HFFc6 (cell line): ENCODE measurements at places on chromosomes 16 and 17.

DNA sequence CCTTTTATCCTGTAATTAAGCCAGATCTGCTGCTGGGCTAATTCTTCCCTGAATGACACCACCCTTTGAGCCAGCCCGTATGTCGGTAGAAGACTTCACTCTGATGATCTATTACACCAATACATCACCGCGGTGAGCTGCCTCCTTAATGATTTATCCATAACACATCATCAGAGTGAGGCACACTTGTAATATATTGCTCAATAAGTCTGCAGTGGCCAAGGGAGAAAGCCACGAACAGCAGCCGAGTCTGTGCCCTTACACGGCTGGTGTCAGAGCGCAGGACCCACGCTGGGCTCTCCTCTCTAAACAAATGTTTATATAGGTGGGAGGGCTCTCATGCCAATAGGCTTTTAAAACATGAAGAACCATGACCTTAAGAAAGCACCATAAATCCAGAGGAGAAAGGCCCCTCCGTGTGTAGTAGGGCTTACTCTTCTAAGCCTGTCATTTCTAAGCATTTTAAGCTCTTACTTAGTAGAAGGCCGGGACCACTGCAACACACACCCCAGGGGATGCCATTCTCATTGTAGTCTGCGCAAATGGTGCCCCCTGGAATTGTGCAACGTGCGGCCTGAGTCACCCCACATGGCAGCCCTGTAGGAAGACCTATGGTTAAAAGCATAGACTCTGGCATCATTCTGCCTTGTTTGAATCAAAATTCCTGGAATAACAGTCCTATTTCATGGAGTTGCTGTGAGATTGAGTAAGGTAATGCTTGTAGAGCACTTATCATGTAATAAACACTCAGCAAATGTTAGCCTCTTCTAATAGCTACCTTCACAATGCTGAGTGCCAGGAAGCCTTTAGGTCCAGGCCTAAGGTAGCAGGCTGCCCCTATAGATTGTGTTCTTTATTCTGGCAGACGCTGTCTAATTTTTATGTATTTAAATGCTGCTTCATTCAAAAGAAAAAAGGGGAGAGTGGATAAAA, 26.1 kb downstream of the MRPS23 start:
- no peaks in the 10 kb centered on the region for H3K4me1 ChIP-seq
- no peaks in the 10 kb centered on the region for H3K36me3 ChIP-seq
- peaks cover 10% of the 10 kb centered on the region for H3K27me3 ChIP-seq

- DNase-seq: no peak
- H3K4me1 ChIP-seq: no peaks in the 10 kb centered on the region
- no peak overlapping the region for H3K4me3 ChIP-seq
- no peak overlapping the region for H3K27ac ChIP-seq
- H3K36me3 ChIP-seq: no peaks in the 10 kb centered on the region
- peaks cover 23% of the 10 kb centered on the region for H3K27me3 ChIP-seq
These were observed 308.7 kb upstream of the TNRC6C start for GRCh38 chr17:77649717-77650211.

- H3K4me3 ChIP-seq: peak overlapping the region; percentile 78
- H3K27me3 ChIP-seq: peaks cover 2% of the 10 kb centered on the region; the same call in 1 of the 2 replicates
- peaks cover 57% of the 10 kb centered on the region for H3K4me1 ChIP-seq
- peak overlapping the region; percentile 90 for H3K27ac ChIP-seq
These were observed 27.0 kb downstream of the CBFB start for GRCh38 chr16:67055712-67056487.

GRCh38 chr17:70099294-70099693, 24.3 kb downstream of the KCNJ16 start:
- no peak overlapping the region for H3K4me3 ChIP-seq
- peaks cover 21% of the 10 kb centered on the region for H3K4me1 ChIP-seq
- H3K36me3 ChIP-seq: no peaks in the 10 kb centered on the region
- no peaks in the 10 kb centered on the region for H3K27me3 ChIP-seq
- no peak overlapping the region for H3K27ac ChIP-seq
- no peak for DNase-seq

DNA sequence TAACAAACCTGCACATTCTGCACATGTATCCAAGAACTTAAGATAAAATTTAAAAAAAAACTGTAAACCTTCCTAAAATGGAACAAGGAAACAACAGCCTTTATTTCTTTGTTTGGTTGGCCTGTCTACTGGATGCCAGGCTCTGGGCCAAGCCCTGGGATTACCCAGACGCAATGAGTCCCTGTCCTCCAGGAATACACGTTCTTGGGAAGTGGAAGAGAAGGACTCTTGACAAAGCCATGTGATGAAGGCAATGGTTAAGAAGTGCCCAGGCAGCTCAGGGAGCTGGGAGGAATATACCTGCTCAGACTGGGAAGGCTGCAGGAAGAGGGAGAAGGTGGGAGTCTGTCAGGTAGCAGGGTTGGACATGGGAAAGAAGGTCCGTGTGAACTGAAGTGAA, 115.4 kb downstream of the AXIN2 start:
- no peaks in the 10 kb centered on the region for H3K4me1 ChIP-seq
- no peaks in the 10 kb centered on the region for H3K36me3 ChIP-seq
- H3K27ac ChIP-seq: no peak overlapping the region
- H3K27me3 ChIP-seq: peaks cover 20% of the 10 kb centered on the region
- no peak for DNase-seq

DNA sequence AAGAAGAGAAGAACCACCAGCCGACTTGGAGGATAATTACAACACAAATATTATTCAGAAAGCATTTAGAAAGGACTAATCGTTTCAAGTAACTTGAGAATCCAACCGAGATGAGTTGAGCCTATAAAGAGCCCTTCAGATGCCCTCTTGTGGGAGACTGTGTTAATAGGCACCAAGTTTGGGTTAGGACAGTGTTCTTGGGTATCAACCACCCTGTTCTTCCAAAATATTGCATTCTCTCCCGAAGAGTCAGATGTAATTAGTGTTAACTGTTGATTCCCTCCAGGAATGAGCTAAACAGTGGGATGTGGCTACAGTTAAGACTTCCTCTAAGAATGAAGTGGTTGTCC, 87.8 kb upstream of the NOL11 start:
- peaks cover 13% of the 10 kb centered on the region for H3K4me1 ChIP-seq
- DNase-seq: peak; percentile 55
- no peaks in the 10 kb centered on the region; the same call in none of the 2 replicates for H3K27me3 ChIP-seq

DNA sequence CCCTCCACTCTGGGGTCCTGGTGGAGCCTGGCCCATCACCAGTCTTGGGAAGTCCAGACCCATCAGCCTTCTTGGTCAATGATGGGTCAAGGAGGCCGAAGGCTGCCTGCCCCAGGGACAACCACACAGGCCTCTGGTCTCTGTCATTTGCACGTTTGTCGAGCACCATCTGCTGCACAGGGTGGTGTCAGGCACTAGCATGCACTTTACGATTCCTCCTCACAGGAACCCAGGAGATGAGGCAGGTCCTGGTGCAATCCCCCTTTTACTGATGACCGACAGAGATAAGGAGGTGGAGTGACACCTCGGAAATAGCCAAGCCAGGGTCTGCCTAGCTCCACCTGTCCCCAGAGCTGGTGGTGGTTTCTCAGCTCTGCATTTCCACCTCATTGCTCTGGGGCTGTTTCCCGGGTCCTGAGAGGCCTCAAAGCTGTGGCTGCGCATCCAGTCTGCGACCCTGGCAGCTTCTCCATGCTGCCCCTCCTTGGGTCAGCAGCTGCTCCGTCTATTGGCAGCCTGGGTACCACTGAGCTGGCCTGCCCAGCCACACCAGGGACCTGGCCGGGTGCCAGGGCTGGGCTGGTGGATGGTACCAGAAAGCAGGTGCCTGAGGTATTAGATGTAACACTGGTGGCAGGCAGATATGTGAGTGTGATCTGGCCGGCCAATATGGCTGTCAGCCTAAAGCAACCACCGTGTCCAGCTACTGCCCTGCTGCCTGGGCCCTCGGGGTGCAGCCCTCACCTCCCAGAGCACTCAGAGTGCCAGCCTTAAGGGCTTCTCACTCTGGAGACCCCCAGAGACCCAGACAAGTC, 10.0 kb downstream of the MMP15 start:
- no peaks in the 10 kb centered on the region for H3K36me3 ChIP-seq
- DNase-seq: no peak
- no peak overlapping the region for H3K4me3 ChIP-seq
- peaks cover 11% of the 10 kb centered on the region for H3K27me3 ChIP-seq

DNA sequence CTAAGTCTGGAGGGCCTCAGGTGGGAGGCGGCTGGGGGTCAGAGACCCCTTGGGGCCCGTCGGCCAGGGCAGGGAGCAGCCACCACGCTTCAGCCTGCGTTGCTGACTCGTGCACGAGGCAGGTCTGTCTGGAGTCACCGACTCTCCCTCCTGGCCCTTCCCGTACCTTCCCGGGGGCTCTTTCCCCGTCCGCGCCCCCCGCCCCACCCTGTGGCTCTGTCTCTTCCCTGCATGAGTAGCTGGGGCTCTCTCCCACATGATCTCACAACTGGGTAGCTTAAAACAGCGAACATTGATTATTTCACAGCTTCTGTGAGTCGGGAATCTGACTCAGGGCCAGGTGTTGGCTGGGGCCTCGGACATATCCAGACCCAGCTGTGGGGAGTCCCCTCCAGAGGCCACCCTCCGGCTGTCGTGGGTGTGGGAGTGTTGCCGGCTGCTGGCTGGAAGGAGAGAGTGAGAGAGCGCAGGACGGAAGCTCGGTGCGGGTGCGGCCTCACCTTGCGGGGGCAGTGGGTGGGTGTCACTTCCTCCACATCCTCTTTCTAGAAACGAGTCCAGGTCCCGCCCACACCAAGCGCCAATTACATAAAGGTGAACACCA, 17.3 kb downstream of the BAHCC1 start:
- peaks cover 4% of the 10 kb centered on the region for H3K27me3 ChIP-seq
- DNase-seq: no peak
- no peak overlapping the region for H3K27ac ChIP-seq
- H3K36me3 ChIP-seq: no peaks in the 10 kb centered on the region
- H3K4me1 ChIP-seq: peaks cover 17% of the 10 kb centered on the region

DNA sequence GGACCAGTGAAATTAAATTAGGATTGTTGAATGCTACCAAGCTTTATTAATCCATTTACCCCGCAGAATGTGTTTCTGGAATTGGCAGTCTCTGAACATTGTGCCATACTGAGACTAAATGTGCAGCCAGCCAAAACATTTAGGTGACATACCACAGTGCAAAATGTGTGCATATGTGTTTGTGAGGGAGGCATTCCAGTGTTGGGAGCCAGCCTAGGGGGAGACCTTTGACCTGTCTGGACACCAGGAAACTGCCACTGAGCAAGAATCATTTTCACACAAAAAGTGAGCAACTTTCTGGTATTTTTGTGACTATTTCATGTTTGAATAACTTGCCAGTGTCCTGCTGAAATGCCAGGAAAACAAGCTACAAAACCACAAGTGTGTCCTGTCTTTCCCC, 64.7 kb upstream of the SLC12A3 start:
- DNase-seq: peak; percentile 3
- H3K36me3 ChIP-seq: peaks cover 8% of the 10 kb centered on the region
- no peak overlapping the region for H3K4me3 ChIP-seq
- H3K27ac ChIP-seq: no peak overlapping the region
- H3K4me1 ChIP-seq: peaks cover 14% of the 10 kb centered on the region

- H3K4me3 ChIP-seq: no peak overlapping the region
- peaks cover 14% of the 10 kb centered on the region for H3K4me1 ChIP-seq
- H3K27ac ChIP-seq: no peak overlapping the region
- DNase-seq: no peak
These were observed 5.2 kb upstream of the TOB1 start for GRCh38 chr17:50871364-50871763.

DNA sequence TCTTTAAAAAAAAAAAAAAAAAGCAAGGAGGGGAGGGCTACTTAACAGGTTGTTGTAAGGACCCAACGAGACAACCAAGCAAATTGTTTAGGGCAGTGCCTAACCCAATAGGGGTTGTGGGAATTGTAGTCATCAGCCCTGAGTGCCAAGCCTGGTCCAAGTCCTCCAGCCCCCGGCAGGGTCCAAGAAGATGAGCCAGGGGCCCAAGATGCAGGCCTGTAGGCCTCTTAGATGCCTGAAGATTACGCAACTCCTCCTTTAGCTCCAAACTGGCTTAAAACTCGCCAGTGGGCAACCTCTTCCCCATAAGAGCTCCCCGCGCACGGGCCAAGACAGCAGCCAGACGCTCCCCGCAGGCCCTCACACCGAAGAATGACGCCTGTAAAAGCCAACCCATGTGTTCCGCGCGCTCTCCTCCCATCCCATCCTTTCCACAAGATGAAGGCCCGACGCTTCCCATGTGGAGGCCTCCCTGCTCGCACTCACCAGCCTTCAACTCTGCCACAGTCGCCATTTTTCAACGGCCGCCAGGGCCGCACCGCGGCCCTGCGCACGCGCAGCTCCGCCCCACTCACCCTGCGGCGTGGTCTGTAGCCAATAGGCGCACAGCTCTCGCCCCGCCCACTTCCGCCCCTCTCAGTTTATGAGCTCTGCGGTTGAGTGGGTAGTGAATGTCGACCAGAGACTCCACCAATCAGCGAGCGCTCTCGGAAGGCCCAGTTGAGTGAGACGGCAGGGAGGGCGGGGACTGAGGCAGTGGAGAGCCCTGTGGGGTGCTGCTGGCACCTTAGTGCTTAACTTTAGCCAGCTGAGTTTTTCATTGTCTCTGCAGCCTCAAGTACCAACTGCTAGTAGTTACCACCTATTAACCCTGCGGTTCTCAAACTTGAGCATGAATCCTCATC, at the start of gene CEP20:
Gene CEP20 (minus strand): TSS at position 532 of the 905 bp plus-strand sequence. CDS start 18 bp downstream, at position 514.
- peaks cover 35% of the 10 kb centered on the region for H3K4me1 ChIP-seq
- peak within 1 kb of the TSS; percentile 98 for H3K27ac ChIP-seq
- peak; percentile 99 for DNase-seq
- no peaks in the 10 kb centered on the region for H3K27me3 ChIP-seq
- H3K4me3 ChIP-seq: peak within 1 kb of the TSS; percentile 99

GRCh38 chr16:19136549-19137196, 22.9 kb downstream of the ITPRIPL2 start:
- H3K4me1 ChIP-seq: peaks cover 54% of the 10 kb centered on the region
- DNase-seq: no peak
- H3K27me3 ChIP-seq: peaks cover 2% of the 10 kb centered on the region; the same call in 1 of the 2 replicates
- H3K27ac ChIP-seq: no peak overlapping the region
- H3K36me3 ChIP-seq: no peaks in the 10 kb centered on the region

- no peak overlapping the region for H3K27ac ChIP-seq
- H3K4me3 ChIP-seq: no peak overlapping the region
- H3K27me3 ChIP-seq: peaks cover 12% of the 10 kb centered on the region
- H3K36me3 ChIP-seq: no peaks in the 10 kb centered on the region
These were observed 16.3 kb downstream of the LRRC3C start for GRCh38 chr17:39943702-39944392.

DNA sequence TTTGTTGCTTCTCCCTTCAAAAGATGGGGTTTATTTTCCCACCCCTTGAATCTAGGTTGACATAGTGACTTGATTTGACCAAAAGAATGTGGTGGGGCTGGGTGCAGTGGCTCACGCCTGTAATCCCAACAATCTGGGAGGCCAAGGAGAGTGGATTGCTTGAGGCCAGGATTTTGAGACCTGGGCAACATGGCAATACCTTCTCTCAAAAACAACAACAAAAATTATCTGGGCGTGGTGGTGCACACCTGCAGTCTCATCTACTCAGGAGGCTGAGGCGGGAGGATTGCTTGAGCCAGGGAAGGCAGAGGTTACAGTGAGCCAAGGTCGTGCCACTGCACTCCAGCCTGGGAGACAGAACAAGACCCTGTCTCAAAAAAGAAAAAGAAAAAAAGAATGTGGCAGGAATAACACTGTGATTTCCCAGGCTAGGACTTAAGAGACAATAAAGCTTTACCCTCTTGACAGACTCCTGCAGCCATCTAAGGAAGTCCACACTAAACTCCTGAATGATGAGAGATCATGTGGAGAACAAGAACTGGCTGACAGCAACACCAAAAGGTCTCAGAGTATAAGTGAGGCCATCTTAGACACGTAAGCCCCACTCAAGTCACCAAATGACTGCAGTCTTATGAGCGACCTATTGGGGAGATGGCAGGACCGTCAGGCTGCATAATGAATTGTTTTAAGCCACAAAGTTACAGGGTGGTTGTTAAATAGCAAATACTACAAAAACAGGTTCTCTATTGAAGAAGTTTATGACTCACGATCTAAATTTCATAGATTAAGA, 37.0 kb downstream of the FBXL20 start:
- no peaks in the 10 kb centered on the region; the same call in 1 of the 2 replicates for H3K27me3 ChIP-seq
- H3K27ac ChIP-seq: peak overlapping the region; percentile 74; the same call in 1 of the 2 replicates
- H3K36me3 ChIP-seq: no peaks in the 10 kb centered on the region
- H3K4me3 ChIP-seq: peak overlapping the region; percentile 76
